ENCODE measurements at places on chromosomes 1 and 21. TPM values are rescaled to one million over a fixed set of nuclear protein-coding genes. Genes with fewer than 3 reads are reported as not detected.

- no peak for DNase-seq
Observed at GRCh38 chr1:172581779-172582178, 48.8 kb downstream of the SUCO start.

- no peak for DNase-seq
Observed at GRCh38 chr1:109539676-109540075, at the start of gene GPR61. Gene GPR61, plus strand, starts transcription at chr1:109539872. Its CDS starts 3,151 bp downstream, at chr1:109543023.

- no peak for DNase-seq
Observed at GRCh38 chr1:196148367-196148970, 459.8 kb downstream of the KCNT2 start.

DNA sequence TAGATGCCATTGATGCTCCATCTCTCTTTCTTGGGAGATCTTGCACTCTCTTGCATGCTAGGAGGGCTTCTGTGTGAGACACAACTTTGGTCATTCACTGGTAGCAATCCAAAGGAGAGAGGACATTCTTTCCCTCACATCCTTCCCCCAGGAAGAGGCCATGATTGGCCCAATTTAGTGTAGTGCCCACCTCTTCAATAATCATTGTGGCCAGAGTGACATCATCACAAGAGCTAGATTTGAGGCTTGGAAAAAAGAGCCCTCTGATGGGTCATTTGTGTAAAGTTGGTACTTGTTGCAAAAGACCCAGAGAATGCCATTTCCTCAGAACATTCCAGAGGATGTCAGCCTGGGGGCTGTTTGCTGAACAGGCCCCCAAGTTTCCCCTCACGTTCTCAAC is 30.2 kb downstream of the S100A6 start:
- DNase-seq = no peak

GRCh38 chr1:23667411-23667810 is 24.2 kb upstream of the RPL11 start:
- no peak for DNase-seq

DNA sequence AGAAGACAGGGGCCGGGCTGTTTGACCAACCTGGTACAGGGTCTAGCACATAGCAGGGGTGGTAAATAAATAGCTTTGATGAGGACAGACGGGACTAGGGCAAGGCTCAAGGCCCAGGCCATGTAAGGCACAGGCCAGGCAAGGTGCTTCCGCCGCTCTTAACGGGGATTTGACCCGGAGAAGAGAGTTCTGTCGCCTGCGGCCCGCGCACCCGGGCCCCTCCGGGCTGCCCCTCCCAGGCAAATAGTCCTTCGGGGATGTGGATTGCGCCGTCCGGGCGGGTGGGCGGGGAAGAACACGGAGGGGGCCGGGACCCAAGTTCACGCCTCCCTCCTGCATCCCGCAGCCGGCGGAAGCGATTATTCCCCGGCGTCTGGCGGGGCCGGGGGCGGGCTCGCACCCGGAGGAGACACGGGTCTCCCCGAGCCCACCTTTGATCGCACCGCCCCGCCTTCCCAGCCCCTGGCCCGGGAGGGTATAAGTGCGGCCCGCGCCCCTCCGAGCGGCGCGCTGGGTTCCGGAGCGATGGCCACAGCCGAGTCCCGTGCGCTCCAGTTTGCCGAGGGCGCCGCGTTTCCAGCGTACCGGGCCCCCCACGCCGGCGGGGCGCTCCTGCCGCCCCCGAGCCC is at the start of gene MIXL1:
TSS of gene MIXL1 (plus strand) at position 508 of the 629 bp plus-strand sequence. CDS start at position 526, 18 bp downstream.
- DNase-seq = peak; percentile 47

DNA sequence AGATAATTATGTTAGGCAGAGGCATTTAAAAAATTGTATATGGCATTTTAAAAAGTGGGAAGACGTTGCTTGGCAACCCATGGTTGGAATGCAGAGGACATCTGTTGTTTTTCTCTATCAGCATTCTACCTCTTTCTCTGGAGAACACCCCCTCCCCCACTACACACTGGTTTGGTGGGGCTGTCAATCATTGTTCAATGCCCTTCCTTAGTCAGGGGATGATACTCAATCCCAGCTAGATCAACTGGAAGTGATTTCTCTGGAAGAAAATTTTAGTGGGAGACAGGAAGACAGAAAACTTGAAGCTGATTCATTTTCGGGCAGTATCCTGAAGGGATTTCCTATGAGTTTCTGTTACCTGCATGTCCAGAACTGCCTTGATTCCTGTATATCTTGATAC is 35.7 kb upstream of the CAP1 start:
- no peak for DNase-seq

GRCh38 chr1:29845910-29846309 is 609.6 kb downstream of the PTPRU start:
- no peak for DNase-seq

DNA sequence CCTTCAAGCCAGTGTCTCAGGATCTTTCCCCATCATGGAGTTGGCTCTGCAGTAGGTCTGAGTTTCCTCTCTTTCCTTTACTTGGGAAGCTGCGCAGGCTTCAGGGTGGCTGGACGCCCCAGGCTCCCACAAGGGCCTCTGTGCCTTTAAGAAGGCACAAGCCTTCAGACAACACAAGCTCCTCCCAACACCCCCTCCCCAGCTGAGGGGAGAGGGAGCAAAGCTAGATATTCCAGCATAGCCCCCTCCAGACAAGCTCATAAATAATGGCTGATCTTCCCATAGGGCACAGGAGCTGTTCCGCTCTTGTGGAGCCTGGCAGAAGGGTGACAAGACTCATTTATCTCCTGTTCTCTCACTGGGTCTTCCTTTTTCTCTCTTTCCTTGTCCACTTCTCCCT is 27.9 kb upstream of the ATP2B4 start:
- DNase-seq = no peak

- no peak for DNase-seq
Observed at GRCh38 chr21:35952651-35953340, 107.5 kb downstream of the SETD4 start.

- DNase-seq = no peak
Observed at GRCh38 chr1:45815667-45816458, 12.5 kb downstream of the MAST2 start.

DNA sequence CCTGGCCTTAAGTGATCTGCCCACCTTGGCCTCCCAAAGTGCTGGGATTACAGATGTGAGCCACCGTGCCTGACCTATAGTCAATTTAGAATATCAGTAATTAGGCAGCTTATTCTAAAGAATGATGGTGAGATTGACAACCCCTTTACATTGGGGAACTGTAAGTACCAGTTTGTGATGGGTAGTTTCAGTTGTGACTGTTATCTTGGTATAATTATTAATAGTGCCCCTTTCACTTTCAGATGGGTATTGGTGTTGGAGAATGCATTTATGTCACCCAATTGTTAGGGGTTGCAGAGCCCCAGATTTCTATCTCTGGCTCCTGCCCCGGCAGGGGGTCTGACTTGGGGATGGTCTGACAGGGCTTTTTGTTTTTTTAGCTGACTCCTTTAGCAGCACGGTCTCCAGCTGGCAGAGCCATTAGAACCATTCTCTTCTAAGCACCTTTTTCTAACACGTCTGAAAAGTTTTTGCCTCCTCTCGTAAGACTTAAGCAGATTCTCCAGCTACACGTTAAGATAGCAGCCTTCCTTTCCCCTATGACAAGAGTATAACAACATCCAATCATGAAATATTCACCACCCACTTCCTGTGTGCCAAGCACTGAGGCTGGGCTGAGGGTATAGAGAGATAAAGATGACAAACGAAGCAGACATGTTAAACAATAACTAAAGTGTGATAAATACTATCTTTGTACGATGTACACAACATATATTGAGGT is 157.8 kb downstream of the SDCCAG8 start:
- DNase-seq = no peak

- DNase-seq = peak; percentile 86
Observed at GRCh38 chr1:31760471-31761470, 3.4 kb downstream of the ADGRB2 start.

- DNase-seq = no peak
Observed at GRCh38 chr21:42232176-42232825, 13.4 kb downstream of the ABCG1 start.

DNA sequence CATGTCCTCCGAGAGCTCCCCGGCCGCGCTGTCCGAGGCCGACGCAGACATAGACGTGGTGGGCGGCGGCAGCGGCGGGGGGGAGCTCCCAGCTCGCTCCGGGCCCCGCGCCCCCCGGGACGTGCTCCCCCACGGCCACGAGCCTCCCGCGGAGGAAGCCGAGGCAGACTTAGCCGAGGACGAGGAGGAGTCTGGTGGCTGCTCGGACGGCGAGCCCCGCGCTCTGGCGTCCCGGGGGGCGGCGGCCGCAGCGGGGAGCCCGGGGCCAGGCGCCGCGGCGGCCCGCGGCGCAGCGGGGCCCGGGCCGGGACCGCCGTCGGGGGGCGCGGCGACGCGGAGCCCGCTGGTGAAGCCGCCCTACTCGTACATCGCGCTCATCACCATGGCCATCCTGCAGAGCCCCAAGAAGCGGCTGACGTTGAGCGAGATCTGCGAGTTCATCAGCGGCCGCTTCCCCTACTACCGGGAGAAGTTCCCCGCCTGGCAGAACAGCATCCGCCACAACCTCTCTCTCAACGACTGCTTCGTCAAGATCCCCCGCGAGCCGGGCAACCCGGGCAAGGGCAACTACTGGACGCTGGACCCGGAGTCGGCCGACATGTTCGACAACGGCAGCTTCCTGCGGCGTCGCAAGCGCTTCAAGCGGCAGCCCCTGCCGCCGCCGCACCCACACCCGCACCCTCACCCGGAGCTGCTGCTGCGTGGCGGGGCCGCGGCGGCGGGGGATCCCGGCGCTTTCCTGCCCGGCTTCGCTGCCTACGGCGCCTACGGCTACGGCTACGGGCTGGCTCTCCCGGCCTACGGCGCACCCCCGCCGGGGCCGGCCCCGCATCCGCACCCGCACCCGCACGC is 547 bp downstream of the FOXD2 start:
- peak; percentile 64 for DNase-seq

GRCh38 chr1:241408170-241408569 is 51.2 kb upstream of the RGS7 start:
- no peak for DNase-seq

- peak; percentile 64 for DNase-seq
Observed at GRCh38 chr1:31683997-31684396, 19.8 kb downstream of the COL16A1 start.

DNA sequence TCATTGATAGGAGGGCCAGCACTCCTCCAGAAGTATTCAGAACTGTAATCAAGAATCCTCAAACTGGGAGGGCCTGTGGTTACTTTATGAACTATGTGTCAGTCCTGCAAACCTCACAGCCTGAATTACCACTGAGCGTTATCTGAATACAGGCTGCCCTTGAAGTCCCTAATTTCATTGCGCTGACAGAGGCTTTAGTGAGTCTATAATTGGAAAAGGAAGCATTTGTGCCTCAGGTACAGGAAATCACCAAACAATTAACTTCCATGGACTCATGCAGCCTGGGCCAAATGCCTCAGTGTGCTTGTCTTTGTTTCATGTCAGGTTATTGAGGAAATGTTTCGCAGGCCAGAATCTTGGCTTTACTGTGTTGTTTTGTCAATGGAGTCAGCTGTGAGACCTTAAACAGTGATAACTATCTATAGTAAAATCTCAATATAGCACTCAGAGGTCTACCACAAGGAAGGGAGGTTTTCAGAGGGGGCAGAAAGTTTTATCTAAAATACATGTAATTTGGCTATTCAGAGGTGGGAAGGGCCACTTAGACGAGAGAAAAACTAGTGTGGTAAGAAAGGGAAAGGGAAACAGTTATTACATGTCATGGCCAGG is 32.9 kb upstream of the DOCK7 start:
- no peak for DNase-seq

DNA sequence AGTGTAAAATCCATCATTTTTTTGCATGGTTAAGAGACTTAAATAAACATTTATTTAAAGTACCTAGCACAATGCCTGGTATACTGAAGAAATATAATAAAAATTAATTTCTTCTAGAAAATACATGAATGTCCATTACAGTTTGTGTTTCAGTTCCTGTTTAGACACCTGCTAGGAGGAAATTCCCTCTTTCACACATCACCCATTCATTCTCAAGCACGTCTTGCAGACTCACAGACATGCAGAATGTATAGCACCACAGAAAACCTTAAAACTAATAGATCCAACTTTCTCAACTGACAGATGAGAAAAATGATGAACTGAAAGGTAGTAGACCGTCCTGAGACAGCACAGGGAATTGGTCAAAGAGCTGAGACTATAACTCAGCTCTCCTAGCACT is 172.2 kb upstream of the C8B start:
- DNase-seq = no peak

- peak; percentile 77 for DNase-seq
Observed at GRCh38 chr21:38219049-38219628, 37.7 kb upstream of the KCNJ15 start.

GRCh38 chr1:31476891-31477846 is 64.2 kb downstream of the SERINC2 start:
- DNase-seq = no peak

The TINAGL1 gene
- polyA plus RNA-seq = 186 TPM

The NT5C1A gene
- polyA plus RNA-seq = 5.7 TPM

The TTC22 gene
- polyA plus RNA-seq = 0.05 TPM

The HOOK1 gene
- 3.9 TPM for polyA plus RNA-seq

The PLA2G2D gene
- not detected for polyA plus RNA-seq

The HENMT1 gene
- 1.7 TPM for polyA plus RNA-seq

The S100A7 gene
- not detected for polyA plus RNA-seq

The ZFP69 gene
- polyA plus RNA-seq = 1.8 TPM

All from right cardiac atrium (tissue), 5 donors.